Dorsolateral prefrontal cortex (tissue), 122 donors: ENCODE measurements at places on chromosomes 1 and 21.

DNA sequence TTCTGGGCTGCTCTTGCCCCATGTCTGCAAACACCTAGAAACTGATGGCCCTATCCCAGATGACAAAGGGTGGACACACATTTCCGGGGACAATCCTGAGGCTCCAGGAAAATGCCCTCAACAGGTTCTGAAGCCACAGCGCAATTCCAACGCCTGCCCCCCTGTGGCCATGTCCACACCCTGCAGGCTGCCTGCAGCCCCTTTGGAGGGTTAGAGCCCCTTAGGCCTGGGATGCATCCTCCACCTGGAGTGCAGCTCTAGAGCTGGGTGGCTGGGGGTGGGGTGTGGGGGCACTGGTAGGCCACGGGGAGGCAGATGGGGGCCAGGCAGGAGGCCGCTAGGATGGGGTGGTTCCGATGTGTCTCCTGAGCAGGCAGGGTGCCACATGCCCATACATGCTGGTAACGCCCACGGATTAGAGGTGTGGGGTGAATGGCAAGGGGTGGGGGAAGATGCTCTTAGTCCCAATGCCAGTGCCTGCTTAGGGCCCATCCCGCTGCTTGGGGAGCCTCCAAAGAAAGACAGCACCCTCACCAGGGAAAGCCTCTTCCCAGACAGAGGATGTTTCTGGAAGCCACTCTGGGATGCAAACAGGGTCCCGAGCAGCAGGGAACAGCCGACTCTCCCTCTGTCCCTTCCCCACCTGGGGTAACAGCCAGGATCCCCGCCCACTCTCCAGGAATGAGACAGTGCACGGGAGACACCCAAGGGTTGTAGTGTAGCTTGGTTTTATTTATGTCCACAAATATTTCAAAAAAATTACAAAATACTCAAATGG, 34.0 kb downstream of the SLC45A1 start:
- no peak for DNase-seq

DNA sequence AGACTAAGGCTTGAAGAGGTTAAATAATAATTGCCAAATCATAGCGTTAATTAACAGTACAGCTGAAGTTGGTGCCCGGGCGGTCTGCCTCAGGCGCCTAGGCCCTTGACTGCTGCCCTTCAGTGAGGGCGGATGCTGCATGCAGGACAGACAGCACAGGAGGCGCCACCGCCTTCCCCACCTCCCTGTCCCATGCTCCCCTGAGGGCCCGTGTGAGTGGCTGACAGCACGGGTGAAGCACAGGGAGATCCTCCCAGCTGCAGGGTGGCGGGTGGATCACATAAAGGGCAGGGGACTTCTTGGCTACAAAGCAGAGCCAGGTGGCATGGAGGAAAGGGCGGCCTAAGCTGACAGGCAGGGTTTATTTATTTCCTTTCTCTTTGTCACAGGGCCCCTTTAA, 49.1 kb downstream of the DDX20 start:
- DNase-seq, result no peak

DNA sequence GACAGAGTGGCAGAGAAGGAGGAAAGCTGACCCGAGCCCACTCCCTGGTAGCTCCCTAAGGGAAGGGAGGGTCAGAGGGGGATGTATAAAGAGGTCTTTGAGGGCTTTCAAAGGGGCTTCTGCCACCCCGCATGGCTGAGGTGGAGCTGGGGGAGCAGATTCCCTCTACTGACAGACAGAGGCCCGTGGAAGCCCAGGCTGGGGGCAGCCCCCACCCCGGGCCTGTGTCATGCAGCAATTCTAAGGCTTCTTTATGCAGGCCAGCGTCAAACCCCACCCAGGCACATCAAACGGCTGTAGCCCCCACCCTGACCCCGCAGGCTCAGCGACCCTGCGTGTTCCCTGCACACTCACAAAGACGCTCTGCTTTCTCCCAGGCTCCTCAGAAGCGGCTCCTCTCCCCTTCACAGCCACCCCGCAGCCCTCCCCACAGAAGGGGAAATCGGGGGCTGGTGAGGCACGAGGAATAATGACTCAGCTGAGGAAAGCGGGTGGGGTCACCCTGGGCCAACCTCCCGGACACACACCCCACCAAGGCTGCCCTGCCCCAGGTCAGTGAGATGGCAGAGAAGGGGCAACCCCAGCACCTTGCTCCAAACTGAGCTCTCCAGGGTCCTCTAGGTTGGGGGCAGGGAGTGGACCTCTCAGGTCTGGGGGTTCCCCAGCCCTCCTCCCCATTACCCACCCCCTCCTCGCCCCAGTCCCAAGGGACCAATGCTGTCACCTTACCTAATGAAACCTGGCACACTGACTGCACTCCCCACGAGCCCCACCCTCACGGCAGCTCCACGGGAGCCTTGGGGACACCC, 10.8 kb downstream of the SLC45A3 start:
- no peak for DNase-seq

DNA sequence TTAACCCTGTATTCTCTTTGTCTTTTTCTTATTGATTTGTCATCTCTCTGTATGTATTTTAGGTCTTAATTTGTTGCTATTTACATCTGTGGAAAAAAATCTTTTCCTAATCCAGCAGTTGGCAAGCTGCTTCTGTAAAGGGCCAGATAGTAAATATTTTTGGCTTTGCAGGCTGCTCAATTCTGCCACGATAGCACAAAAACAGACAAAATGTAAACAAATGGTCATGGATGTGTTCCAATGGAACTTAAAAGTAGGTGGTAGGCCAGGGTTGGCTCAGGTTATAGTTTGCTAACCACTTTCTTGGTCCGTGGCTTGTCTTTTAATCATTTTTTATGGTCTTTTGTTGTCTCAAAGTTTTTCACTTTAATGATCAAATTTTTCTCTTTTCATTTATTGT, 371.8 kb downstream of the HHAT start:
- no peak for DNase-seq

- DNase-seq, result no peak
These were observed at the start of gene MAP1LC3C for GRCh38 chr1:241999026-241999425. MAP1LC3C (minus strand) TSS chr1:241999098; CDS start chr1:241999008, 90 bp downstream.

- peak; percentile 61 for DNase-seq
These were observed 6.2 kb upstream of the YRDC start for GRCh38 chr1:37814252-37814651.

GRCh38 chr1:93715529-93716126, 34.0 kb upstream of the BCAR3 start:
- DNase-seq, result no peak

GRCh38 chr1:35005711-35006110, 20.6 kb upstream of the TMEM35B start:
- DNase-seq, result no peak

DNA sequence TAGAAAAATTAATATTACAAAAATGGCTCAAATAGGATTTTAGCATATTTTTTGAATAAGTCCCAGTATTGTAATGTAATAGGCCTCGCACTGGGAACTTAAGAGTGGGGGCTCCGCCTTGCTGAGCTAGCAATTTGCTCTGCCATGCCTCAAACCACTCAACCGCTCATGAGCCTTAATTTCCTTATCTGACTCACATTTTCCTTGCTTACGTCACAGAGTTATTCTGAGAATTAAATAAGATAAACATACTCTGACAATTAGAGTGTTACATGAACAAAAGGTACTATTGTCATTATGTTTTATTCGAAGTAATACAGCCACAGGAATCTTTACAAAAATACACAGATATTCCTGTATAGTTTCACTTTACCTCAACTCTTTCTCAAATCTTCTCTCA, 108.1 kb downstream of the SLC44A5 start:
- no peak for DNase-seq

DNA sequence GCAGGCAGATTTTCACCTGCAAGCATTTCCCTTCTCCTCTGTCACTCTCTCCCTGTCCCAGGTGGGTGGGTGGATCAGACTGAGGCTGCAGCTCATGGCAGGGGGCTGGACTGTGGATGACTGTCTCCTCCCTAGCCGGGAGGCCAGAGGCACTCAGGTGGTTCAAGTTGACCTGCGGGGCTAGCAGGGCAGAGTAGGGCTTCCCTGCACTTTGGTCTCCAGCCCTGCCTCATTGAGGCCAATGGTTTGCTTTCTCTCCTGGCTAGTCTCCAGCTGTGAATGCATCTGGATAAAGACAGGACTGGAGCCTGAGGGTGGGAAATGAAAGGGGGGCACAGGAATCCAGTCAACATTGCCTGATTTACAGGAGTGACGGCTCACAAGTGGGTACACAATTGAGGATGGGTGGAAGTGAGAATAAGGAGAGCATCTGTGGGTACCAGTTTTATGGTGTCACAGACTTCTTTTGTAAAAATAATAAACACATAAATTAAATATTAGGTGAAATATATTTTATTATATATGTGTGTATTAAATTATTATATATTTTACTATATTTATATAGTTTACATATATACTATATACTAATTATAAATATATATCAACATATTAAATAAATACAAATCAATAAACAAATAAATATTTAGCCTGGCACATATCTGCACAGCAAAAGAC, 25.6 kb downstream of the RUNX1 start:
- no peak for DNase-seq

DNA sequence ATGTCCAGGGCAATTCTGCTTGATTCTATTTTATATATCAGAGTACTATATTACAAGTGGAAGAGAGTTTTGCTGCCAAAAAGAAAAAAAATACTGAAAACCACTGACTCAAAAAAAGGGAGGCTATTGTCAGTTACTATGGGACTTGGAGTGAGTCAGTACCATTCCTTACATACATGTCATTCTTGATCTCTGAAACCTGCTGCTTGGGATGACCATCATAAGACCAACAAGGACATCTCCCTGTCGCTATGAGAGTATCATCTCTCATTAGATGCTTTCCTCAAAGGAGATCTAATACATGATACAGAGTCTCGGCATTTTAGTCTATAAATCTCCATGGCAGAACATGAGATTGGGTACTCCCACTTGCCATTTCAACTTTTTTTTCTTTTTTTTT, 11.8 kb upstream of the INPP5B start:
- DNase-seq, result no peak

DNA sequence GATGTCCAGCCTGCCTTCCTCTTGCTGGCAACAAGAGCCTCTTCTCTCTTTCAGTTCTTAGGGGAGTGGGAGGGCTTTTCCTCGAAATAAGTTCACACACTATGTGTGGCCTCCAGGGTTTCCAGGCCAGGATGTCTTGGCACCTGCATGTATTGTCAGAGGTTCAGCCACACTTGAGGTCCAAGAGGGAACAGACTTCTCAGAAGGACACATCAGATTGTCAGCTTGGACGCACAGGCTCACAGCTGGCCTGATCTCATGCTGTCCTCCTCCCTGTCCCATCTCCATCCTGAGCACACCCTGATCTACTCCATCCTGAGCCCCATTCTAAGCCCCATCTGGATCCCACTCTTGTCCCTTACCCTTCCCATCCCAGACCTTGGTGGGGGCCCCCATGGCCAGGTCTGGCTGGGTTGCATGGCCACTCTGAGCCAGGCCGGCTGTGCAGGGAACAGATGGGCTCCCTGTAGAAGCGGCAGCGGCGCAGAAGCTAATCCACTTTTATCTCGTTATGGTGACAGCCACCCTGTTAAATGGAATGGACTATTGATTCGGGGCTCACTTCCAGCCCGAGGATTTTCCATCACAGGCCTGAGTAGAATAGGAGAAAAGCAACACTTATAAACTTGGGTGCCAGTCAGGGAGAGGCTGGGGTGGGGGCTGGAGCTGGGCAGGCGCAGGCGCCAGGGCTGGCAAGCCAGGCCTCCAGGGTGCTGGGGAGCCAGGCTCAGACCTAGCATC, 85.1 kb upstream of the CSF3R start:
- no peak for DNase-seq

GRCh38 chr1:15153842-15154479, 414 bp downstream of the TMEM51 start:
- DNase-seq, result peak; percentile 35

GRCh38 chr1:5720936-5721335, 271.3 kb downstream of the NPHP4 start:
- DNase-seq, result no peak

- DNase-seq, result no peak
These were observed 75.6 kb downstream of the PLA2G4A start for GRCh38 chr1:186904361-186904760.

DNA sequence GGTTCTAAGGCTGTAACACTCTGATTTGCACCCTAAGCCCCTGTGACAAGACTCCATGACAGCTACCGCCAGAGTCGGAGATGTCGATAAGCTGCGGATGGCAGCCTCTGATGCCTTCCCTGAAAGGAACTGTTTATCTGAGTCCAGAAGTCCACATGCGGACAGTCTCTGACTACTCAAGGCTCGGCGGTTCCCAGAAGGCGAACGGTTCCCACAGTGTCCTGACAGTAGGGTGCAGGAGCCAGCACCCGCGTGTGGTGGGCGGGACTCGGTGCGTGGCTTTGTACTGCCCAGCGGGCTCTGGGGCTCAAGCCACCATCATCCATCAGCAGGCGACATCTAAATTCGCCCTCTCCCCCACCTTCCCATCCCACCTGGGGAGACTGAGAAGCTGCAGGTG, 30.7 kb downstream of the LRP8 start:
- DNase-seq, result no peak
